ENCODE measurements at places on chromosomes 4 and X.

DNA sequence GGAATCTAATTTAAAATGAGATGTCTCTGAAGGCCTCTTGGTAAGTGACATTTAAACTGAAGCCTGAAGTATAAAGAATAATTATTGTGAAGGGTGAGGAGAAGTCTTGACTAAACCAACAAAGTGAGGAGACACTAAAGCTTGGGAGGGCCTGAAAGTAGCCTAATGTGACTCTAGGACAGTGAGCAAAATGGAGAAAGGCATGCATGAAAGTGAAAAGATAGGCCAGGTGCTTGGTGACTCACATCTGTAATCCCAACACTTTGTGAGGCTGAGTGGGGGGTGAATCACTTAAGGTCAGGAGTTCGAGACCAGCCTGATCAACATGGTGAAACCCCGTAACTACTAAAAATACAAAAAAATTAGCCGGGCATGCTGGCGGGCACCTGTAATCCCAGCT is 46.9 kb upstream of the SMARCAD1 start:
- DNase-seq = peak; percentile 17

- DNase-seq = no peak
Measured at GRCh38 chr4:180636696-180637404, 1606.4 kb upstream of the TENM3 start.

- DNase-seq = peak; percentile 17
Measured at GRCh38 chrX:87900320-87900908, 382.8 kb downstream of the KLHL4 start.

GRCh38 chrX:104343428-104344129 is 88.8 kb upstream of the ESX1 start:
- DNase-seq = peak; percentile 65

DNA sequence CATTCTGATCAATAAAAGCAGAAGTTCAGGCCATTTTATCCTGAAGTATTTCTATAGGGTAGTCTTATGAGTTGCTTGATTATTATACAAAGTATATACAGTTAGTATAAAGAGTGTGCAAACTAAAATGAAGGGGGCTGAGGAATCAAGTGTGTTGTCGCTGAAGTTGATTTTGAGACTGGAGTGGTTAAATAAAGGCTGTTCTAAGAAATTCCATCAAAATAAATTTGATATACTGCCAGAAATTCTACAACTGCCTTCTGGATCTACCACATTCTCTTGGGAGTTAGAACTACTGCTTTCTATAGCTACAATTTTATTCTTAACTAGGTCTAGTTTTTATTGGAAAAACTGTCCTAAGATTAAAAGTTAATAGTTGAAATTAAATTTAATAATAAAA is 12.4 kb downstream of the EDNRA start:
- DNase-seq = no peak

GRCh38 chrX:46582966-46583365 is 9.4 kb downstream of the CHST7 start:
- peak; percentile 61 for DNase-seq

- DNase-seq = peak; percentile 77
Measured at GRCh38 chr4:54908763-54909162, 216.6 kb downstream of the KDR start.

- DNase-seq = no peak
Measured at GRCh38 chrX:129968968-129969367, 13.5 kb upstream of the BCORL1 start.

DNA sequence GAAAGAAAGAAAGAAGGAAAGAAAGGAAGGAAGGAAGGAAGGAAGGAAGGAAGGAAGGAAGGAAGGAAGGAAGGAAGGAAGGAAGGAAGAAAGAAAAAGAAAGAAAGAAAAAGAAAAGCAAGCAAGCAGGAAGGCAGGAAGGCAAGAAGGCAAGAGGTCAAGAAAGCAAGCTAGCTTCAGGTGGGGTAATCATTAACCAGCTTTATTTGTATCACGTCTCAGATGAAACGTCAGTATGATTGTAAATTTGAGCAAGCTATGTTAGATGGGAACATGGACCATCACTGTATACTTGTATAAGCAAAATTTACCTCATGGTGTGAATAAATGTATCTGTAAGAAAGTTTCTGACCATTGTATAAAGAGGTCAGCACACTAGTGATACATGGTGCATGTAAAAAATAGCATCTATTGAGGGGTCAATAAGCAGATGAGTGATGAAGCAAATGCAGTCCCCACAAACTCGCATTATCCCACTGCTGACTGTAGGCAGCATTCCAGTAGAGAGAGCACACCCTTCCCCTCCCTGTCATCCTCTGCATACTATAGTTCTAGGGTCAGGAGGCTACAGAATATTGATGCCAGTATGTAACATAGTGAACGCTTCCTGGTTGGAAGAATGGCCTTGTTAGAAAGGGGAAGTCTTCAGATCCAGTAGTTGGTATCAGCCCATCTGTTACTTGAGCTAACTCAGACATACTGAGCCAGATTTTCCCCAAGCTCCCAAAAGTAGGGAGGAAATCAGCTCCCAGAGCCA is 16.5 kb upstream of the KLHL34 start:
- no peak for DNase-seq

DNA sequence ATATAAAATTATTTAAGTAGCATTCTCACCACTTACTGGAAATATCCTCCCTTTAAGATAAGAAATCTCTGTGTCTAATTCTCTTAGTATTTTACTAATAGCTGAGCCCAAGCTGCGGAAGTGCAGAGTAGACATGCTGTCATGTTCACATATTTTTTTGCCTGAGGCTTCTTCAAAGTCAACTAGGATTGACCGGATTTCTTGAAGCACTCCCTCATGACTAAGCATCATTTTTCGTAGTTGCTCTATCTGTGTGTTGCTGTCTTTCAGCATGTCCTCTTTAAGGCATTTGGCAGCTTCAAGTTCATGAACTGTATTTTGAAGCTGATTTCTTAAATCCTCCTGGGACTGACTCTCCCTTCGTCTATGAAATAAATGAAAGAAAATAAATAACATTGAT is 36.9 kb downstream of the CCDC158 start:
- no peak for DNase-seq

- no peak for DNase-seq
Measured at GRCh38 chr4:184091986-184092385, 125.7 kb downstream of the ENPP6 start.

- peak; percentile 52 for DNase-seq
Measured at GRCh38 chrX:12979616-12980015, 4.7 kb downstream of the TMSB4X start.

GRCh38 chr4:54090804-54091623 is 8.9 kb upstream of the GSX2 start:
- no peak for DNase-seq

DNA sequence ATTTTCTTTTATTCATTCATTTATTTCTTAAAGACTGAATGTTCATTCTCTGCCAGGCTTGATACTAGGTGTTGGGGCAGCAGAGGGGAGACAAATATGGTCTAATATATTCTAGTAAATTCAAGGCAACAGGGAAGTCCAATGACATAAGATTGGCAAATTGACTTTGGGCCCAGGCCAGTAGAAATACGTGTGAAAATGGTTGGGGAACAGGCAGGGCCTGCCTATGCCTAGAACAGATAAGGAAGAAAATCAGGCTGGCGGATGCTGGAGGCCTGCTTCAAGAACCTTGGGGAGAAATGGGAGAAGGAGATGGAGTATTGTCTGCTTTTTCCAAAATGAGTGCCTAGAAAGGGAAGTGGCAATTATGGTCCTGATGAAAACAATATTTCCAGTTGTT is 108.6 kb downstream of the RTL5 start:
- DNase-seq = no peak

- no peak for DNase-seq
Measured at GRCh38 chr4:81919223-81919622, 447.5 kb upstream of the RASGEF1B start.

GRCh38 chr4:244471-244870 is 60.8 kb downstream of the ZNF732 start:
- no peak for DNase-seq

DNA sequence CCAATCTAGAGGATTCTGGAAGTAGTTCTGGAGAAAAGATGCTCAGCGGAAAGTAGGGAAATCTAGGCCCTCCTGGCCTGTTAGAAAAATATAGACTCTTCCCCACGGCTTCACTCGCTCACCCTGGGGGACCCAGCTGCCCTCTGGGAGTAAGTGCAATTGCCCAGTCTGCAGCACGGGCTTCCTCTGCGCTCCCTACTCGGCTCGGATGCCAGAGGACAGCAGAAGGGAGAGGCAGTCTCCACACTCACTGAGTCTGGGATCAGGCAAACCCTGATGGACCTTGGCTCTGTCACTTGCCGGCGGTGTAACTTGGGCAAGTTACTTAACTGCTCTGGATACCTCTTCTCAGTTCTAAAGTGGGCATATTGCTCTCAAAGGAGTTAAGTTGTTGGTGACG is 2.1 kb downstream of the SHISA3 start:
- DNase-seq = no peak

GRCh38 chr4:86398187-86398586 is 38.3 kb upstream of the MAPK10 start:
- DNase-seq = no peak

DNA sequence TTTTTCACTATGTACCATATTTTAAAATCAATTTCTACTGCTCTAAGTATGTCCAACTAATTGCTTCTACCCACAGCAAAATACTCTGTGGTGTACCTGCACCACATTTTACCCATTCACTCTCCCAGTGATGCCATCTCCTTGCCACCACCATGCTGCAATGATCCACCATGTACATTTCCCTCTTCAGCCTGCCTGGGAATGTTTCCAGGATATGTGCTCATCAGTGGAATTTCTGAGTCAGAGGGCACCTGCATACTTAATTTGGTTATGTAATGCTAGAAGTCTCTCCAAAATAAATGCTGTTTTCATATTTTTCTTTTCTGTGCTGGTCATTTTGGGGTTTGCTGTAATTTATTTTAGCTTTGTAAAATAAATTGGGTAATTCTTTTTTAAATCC is 33.2 kb upstream of the OCIAD2 start:
- DNase-seq = peak; percentile 69

- no peak for DNase-seq
Measured at GRCh38 chr4:95256108-95256835, 292.5 kb downstream of the UNC5C start.

- no peak for DNase-seq
Measured at GRCh38 chrX:51144828-51145442, 187.7 kb upstream of the NUDT10 start.

DNA sequence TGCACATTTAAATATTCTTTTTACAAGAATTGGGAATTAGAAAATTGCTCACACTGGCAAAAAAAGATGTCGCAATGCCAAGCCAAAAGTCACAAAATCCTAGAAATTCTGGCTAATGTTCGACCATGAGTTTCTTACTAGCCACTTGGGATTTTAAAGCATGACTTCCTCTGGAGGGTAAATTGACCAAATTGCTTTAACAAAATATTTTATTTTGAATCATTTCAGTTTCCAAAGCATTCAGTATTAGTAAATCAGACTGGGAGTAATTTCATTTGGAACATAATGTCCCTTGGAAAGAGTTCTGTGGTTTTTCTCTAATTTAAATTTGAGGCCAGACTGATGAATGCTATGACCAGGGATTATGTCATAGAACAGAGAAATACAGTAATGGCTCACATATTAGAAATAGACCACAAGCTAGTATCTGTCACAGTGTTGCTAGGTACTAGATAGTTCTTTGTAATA is 7.6 kb upstream of the CXCL5 start:
- DNase-seq = peak; percentile 21

- DNase-seq = peak; percentile 73
Measured at GRCh38 chrX:21741869-21742701, 15.8 kb downstream of the SMPX start.

- no peak for DNase-seq
Measured at GRCh38 chrX:50097071-50097470, 103.7 kb downstream of the AKAP4 start.

DNA sequence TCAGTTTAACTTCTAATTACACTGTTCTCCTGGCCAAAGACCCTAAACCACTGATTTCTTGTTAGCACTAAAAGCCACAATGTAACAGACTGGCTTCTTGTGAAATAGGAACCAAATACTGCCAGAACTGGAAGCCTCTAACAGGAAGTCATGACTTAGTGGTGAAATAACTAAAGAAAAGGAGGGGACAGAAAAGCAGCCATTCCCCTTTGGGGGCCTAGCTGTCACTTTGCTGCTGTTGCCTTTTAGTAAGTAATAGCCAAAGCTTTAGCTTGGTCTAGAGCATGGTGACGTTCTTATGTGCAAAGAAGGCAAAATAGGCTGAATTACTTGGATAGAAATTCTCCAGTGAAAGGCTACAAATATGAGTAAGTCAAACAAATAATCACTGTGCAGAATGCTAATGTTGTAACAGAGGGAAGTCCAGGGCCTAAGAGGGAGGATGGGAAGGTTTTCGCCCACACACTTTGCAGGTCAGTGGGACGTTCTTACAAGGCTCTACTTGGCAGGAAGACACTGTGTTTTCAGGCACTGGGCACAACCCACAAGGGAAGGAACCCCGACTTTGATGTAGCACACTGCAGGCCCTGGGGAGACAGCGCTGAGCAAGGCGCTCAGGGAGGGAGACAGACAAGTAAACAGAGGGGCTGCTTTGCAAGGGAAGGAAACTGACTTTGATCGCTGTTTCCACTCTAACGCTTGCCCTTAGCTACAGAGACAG is 16.7 kb downstream of the GAB3 start:
- no peak for DNase-seq

GRCh38 chr4:100657187-100657586 is 139.4 kb upstream of the EMCN start:
- no peak for DNase-seq

DNA sequence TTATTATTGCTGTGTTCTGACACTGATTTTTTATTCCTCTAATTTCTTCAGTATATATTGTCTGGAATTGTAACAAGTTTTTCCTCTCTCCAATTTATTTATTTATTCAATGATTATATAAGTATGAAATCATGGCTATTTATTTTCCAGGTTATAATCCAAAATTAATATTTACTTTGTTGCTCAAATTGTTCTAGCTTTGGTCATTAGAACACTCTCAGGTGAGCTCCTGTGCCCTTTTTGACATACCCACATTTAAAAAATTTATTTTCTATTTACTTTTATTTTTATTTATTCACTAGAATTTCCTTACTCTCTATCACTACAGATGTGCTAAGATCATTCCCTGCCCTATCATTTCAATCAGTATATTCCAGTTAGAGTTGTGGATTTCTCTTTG is 70.2 kb downstream of the PPP1R2C start:
- DNase-seq = no peak

DNA sequence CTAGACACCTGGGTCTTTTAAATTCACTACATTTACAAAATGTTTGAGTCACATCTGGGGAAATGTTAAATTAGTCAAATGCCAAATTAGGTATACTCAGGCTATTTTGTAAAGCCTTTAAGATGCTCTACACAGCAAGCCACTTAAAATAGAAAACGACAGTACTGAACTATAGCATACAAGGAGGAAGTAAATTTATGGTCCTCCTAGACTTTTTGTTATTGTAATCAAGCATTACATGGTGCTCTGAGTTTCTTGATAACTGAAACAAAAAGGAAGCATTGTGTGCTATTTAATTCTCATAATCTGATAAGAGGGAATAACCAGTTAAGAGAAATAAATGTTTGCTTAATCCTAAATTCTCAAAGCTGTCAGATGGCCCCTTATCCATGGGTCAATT is 46.2 kb downstream of the SLC9A7 start:
- no peak for DNase-seq

Measured in myocyte (in vitro differentiated cells).